ENCODE measurements at places on chromosomes 3 and 15. TPM values are rescaled to one million over a fixed set of nuclear protein-coding genes. Genes with fewer than 3 reads are reported as not detected.

DNA sequence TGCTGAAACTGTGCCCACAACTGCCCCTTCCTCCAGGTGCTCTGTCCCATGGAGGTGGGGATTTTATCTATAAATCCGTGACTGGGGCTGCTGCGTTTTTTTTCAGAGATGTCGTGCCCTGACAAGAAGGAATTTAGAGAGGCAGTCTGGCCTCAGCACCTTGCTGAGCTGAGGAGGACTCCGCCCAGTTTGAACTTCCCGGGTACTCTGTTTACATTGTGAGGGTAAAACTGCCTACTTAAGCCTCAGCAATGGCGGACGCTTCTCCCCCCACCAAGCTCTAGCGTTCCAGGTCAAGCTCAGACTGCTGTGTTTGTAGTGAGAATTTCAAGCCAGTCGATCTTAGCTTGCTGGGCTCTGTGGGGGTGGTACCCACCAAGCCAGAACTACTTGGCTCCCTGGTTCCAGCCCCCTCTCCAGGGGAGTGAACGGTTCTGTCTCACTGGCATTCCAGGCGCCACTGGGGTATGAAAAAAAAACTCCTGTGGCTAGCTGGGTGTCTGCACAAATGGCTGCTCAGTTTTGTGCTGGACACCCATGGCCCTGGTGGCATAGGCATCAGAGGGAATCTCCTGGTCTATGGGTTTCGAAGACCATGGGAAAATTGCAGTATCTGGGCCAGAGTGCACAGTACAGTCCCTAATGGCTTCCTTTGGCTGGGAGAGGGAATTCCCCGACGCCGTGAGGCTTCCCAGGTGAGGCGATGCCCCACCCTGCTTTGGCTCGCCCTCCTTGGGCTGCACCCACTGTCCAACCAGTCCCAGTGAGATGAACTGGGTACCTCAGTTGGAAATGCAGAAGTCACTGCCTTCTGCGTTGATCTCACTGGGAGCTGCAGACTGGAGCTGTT lies 68.5 kb upstream of the SGO1 start:
- H3K4me1 ChIP-seq, result no peaks in the 10 kb centered on the region
- no peaks in the 10 kb centered on the region for H3K27me3 ChIP-seq
- no peak overlapping the region for H3K27ac ChIP-seq
- no peaks in the 10 kb centered on the region for H3K36me3 ChIP-seq

The MYZAP gene
- total RNA-seq, result 1.3 TPM

DNA sequence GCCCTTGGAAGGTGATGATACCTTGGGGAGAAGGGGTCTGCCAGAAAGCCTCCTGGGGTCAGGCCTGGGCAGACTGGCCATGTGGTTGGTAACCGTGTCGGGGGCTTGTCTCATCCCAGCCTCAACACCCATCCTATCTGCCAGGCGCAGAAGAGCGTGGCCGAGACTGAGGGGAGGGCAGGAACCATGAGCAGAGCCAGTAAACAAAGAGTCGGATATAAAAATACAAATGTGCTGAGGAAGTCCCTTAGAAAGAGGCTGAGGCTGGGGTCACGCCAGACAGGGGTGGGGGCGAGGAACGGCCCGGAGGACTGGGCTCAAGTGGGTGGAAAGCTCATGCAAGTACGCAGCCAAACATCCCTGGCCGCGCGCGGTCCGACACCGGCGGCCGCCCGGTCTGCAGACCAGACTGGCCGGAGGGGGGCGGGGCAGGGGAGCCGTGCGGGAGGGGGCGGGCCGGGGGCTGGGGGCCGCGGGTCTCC lies 1.9 kb downstream of the CAMK2N2 start:
- H3K27ac ChIP-seq, result no peak overlapping the region
- H3K4me1 ChIP-seq, result peaks cover 14% of the 10 kb centered on the region
- peaks cover 45% of the 10 kb centered on the region for H3K27me3 ChIP-seq
- DNase-seq, result no peak

- H3K4me1 ChIP-seq, result peaks cover 58% of the 10 kb centered on the region
- H3K27me3 ChIP-seq, result no peaks in the 10 kb centered on the region
- H3K27ac ChIP-seq, result peak overlapping the region; percentile 97
- DNase-seq, result no peak
- H3K4me3 ChIP-seq, result peak overlapping the region; percentile 68
These were observed 4.8 kb downstream of the CHD2 start for GRCh38 chr15:92904722-92905571.

The PLSCR2 gene
- total RNA-seq, result not detected

All from gastrocnemius medialis (tissue), 4 donors.